ENCODE measurements at places on chromosomes 12 and 14.
A peak's percentile ranks its signal among the peaks of the same experiment; 100 is the strongest.

DNA sequence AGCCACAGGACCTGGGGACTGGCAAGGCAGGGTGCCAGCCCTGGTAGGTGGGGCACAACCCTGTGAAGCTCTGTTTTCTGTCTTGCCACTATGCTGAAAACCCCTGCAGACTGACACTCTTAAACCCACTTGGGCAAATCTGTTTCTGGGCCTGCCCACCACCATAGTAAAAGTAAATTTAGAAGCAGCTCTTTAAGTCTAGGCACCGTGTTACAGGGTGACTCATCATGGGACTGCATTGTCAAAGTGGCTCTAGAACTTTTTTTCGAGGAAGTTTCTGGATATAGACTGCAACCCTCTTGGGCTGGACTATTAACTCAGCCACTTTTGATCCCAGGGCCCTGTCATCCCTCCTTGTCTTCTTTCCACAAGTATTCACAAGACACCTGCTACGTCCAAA, 7.7 kb downstream of the TUNAR start:
- no peak for DNase-seq
- H3K4me1 ChIP-seq, result no peaks in the 10 kb centered on the region
- H3K36me3 ChIP-seq, result no peaks in the 10 kb centered on the region
- H3K27ac ChIP-seq, result no peak overlapping the region
- no peaks in the 10 kb centered on the region for H3K27me3 ChIP-seq

DNA sequence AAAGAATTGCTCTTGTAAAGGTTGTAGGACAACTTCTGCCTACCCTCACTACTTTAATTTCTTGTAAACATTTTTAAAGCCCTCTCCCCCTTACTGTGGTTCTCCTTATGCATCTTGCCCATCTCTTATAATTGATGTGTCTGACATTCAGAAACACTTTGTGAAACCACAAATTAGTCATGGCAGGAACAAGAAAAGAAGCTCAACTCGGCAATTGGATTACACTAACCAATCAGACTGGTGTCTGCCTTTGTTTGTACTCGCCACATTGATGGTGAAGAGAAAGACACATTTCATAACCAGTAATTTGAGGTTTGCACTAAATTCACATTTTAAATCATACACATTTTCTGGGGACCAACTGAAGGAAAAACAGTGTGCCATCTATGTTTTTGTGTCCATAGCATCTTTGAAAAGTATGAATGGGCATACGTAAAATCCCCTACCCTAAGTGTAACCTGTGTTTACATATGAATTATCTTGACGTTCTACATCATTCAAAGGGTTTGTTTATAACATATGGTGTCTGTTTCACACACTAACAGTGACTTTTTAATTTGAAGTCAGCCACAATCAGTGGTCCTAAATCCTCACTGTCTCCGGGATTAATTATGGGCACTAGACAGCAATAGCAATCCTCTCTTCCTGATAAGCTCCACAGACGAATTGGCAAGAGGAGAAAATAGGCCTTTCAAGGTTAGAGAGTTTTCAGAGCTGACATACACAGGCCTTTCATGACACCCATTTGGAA, 49.9 kb downstream of the OTX2 start:
- no peaks in the 10 kb centered on the region for H3K4me1 ChIP-seq
- H3K27ac ChIP-seq, result no peak overlapping the region
- H3K4me3 ChIP-seq, result no peak overlapping the region
- no peaks in the 10 kb centered on the region for H3K27me3 ChIP-seq
- H3K36me3 ChIP-seq, result no peaks in the 10 kb centered on the region
- DNase-seq, result no peak

DNA sequence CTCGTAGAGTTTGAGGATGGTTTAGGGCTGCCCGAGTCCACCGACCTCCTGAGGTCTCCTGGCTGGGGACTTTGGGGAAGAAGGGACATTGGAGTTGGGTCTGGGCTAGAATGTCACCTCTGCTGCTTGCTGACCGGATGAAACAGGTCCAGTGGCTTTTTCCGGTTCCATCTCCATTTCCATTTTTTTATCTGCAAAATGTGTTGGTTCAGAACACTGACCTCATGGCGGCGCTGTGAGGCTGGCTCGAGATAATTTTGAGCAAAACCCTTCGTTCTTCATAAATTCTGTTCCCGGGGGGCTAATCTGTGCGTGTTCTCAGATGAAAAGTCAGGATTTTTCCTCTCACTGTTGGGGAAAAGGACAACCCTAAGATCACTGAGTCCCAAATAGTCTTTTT, 11.7 kb upstream of the MYL2 start:
- peak; percentile 21 for DNase-seq
- H3K4me3 ChIP-seq, result no peak overlapping the region
- no peaks in the 10 kb centered on the region for H3K4me1 ChIP-seq
- H3K27me3 ChIP-seq, result no peaks in the 10 kb centered on the region
- no peaks in the 10 kb centered on the region for H3K36me3 ChIP-seq

GRCh38 chr12:100860611-100861010, 66.0 kb downstream of the ANO4 start:
- H3K4me1 ChIP-seq, result no peaks in the 10 kb centered on the region
- H3K36me3 ChIP-seq, result no peaks in the 10 kb centered on the region
- H3K27ac ChIP-seq, result no peak overlapping the region
- no peak for DNase-seq
- no peaks in the 10 kb centered on the region for H3K27me3 ChIP-seq

DNA sequence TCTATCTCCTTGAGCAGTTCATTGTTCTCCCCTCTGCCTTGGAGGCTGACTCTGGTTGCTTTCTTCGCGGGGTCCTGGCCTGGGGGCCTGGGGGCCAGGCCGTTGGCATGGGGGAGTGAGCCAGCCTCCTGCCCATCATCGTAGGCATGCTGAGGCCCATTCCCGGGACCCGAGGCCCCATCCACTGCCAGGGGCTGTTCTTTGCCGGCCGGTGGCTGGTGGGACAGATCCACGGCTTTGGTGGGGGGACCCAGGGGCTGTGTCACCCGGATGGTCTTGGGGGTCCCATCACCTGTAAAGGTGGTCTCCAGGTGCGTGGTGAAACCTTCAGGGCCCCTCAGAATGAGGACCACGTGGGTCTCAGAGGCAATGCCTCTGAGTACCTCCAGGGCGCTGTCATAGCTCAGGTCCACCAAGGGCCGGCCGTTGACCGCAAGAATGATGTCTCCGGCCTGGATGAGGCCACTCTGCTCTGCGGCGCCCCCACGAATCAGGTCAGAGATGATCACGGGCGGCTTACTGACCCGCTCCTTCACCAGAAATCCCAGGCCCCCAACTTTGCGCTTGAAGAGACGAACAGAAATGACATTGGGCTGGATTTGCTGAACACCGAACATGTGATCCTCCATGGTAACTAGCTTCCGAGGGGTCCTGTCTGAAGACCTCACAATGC, 30.8 kb downstream of the NOS1 start:
- no peak overlapping the region for H3K4me3 ChIP-seq
- H3K27me3 ChIP-seq, result no peaks in the 10 kb centered on the region
- no peak for DNase-seq

GRCh38 chr12:94282675-94283074, 134.3 kb downstream of the PLXNC1 start:
- H3K27ac ChIP-seq, result no peak overlapping the region
- no peaks in the 10 kb centered on the region for H3K4me1 ChIP-seq
- H3K4me3 ChIP-seq, result no peak overlapping the region
- no peak for DNase-seq
- no peaks in the 10 kb centered on the region for H3K27me3 ChIP-seq

DNA sequence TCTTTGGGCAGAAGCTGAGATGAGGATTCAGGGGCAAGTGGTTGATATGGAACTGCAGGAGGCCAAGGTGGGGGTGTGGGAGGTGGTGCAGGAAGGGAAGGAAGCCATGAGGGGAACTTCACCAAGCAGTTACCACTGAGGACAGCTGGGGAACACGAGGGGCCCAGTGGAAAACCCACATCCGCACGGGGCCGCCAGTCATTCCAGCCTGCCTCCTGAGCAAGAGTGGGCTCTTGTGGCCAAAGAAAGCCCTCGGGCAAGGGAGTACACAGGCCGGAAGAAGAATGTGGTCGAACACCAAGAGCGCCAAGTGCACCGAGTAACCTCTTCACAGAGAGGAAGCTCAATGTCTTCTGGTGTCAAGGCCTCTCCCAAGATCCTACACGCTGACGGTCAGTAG, 252.2 kb upstream of the FOXN3 start:
- no peaks in the 10 kb centered on the region for H3K4me1 ChIP-seq
- H3K27ac ChIP-seq, result no peak overlapping the region
- H3K27me3 ChIP-seq, result no peaks in the 10 kb centered on the region
- H3K4me3 ChIP-seq, result no peak overlapping the region
- no peak for DNase-seq

DNA sequence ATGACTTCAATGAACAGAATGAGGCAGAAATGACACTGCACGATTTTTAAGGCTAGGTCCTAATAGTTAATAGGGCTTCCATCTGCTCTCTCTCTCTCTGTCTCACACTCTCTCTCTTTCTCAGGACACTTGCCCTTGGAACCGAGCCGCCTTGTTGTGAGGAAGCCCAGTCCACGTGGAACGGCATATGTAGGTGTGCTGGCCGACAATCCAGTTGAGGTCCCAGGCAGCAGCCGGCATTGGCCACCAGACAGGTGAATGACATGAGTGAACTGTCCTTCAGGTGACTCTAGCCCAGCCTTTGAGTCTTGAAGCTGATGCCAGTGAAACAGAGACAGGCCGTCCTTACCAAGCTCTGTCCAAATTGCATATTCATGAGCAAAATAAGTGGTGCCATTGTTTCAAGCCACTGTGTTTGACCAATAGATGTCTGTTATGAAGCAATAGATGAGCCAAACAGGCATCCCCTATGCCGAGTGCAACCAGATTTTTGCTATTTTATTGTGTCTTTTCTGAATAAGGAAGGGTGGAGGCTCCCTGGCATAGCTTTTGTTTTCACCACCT, 217.5 kb upstream of the LHX5 start:
- no peak for DNase-seq
- no peaks in the 10 kb centered on the region for H3K27me3 ChIP-seq
- H3K4me3 ChIP-seq, result no peak overlapping the region

- no peaks in the 10 kb centered on the region for H3K36me3 ChIP-seq
- no peaks in the 10 kb centered on the region for H3K4me1 ChIP-seq
- no peak overlapping the region for H3K27ac ChIP-seq
- H3K27me3 ChIP-seq, result no peaks in the 10 kb centered on the region
Measured at GRCh38 chr14:94373708-94374107, 14.7 kb downstream of the SERPINA1 start.

- no peaks in the 10 kb centered on the region for H3K36me3 ChIP-seq
- H3K4me3 ChIP-seq, result no peak overlapping the region
- H3K27ac ChIP-seq, result no peak overlapping the region
- no peak for DNase-seq
Measured at GRCh38 chr12:71958457-71958856, 19.8 kb downstream of the TPH2 start.

- no peak overlapping the region for H3K27ac ChIP-seq
- no peaks in the 10 kb centered on the region for H3K36me3 ChIP-seq
- no peak for DNase-seq
- H3K4me3 ChIP-seq, result no peak overlapping the region
Measured at GRCh38 chr12:89166121-89166520, 186.2 kb downstream of the DUSP6 start.

- no peak for DNase-seq
- no peaks in the 10 kb centered on the region for H3K36me3 ChIP-seq
- no peak overlapping the region for H3K4me3 ChIP-seq
- no peaks in the 10 kb centered on the region for H3K4me1 ChIP-seq
- no peaks in the 10 kb centered on the region for H3K27me3 ChIP-seq
- no peak overlapping the region for H3K27ac ChIP-seq
Measured at GRCh38 chr12:10771132-10771733, 31.2 kb downstream of the TAS2R7 start.
